ENCODE measurements at places on chromosomes 1 and 21.

- DNase-seq, result no peak
These were observed 161.8 kb downstream of the CLIC6 start for GRCh38 chr21:34830386-34831170.

DNA sequence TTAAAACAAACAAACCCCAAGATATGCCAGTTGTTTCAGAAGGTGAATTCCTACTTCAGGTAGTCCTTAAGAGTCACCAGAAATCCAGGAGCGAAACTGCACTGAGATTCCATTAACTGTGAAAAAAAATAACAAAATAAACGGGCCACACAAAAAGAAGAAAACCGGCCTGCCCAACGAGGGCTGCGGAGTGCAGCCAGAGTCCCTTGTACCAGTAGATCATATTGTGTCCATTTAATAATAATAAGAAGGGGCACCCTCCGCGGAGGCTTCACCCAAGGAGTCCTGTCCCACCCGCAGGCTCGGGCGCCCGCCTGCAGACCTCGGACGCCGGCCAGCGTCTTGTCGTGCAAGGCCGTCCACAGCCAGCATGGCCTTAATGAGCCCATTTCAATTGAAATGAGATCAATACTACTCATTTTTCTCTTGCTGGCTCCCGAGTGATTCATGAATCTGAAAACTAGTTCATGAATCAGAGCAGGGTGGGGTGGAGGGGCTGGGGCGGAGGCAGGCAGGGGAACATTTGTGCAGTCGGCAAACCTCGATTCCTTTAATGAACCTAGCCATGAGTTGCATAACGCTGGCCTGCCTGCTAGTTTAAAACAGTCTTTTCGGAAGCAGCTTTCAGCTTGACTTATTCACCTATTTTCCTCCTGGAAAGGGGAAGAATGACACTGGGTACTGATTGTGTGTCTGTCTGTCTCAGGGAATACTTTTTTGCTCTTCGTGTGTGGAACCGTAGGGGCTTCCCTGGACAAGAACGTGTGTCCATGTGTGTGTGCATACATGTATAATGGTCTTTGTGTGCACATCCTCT is 113.1 kb upstream of the IRF2BP2 start:
- DNase-seq, result no peak

DNA sequence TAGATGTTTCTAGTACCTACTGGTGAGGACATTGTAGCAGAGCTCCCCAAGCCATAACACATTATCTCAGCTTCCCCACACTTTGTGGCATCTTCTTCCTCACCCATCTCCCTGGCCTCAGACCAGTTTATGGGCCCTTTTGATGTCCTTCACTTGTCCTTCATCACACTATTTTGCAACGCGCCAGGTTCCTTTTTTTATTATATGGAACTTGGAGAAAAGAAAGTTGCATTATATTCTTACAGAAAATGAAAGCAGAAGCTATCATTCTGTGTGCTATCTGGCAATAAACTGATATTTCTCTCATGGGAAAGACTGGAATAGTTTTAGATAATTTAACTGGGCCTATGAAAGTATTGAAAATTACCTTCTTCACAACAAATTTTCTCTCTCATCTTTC is 196.9 kb upstream of the ETV3 start:
- no peak for DNase-seq

GRCh38 chr1:98468111-98468717 is 193.3 kb upstream of the SNX7 start:
- no peak for DNase-seq

DNA sequence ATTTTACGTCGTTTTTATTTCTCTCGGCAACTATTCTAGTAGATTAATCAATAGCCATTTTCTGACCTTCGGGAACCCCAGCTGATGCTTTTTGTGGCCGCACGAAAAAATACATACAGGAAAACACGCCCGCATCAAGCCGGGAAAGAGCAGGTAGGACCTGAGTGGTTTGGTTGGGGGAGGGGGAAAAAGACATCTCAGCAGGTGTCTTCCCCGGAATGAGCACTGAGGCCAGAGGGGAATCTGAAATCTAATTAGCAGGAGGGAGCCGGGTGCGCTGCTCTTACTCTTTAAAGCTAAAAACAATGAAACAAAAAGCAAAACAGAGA is 618 bp upstream of the FOXD3 start:
- DNase-seq, result no peak

DNA sequence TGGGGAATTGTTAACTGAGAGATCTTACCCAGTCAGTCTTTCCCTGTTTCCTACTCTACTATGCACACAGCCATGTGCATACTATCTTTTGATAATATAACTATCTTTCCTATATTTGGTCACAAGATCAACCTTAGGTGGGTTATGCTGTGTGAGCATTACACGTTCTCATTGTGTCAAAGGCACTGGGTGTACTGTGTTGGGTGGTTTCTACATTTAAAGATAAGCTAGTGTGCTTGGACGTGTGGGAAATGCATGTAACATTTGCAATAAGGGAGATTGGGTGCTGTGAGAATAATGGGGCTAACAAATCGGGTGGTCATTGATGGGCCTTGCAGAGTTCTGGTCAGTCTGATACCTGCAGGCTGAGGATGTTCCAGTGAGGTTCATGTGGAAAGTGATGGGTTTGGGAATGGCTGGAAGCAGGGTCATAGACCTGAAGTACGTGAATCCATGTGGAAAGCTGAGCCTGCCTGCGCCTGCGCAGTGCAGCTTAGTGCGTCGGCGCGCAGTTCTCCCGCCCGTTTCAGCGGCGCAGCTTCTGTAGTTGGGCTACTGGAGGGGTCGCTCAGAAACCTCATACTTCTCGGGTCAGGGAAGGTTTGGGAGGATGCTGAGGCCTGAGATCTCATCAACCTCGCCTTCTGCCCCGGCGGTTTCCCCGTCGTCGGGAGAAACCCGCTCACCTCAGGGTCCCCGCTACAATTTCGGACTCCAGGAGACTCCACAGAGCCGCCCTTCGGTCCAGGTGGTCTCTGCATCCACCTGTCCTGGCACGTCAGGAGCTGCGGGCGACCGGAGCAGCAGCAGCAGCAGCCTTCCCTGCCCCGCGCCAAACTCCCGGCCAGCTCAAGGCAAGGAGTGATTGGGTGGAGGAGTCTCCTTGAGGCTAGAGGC is at the start of gene MSH4:
Gene MSH4, plus strand, starts transcription at position 507 of the 897 bp plus-strand sequence. Its CDS starts 104 bp downstream, at position 611.
- no peak for DNase-seq

GRCh38 chr21:44539991-44540666 is at the start of gene KRTAP10-1:
TSS of gene KRTAP10-1 (minus strand) at chr21:44540195. CDS start at chr21:44540150, 45 bp downstream.
- peak; percentile 83 for DNase-seq

DNA sequence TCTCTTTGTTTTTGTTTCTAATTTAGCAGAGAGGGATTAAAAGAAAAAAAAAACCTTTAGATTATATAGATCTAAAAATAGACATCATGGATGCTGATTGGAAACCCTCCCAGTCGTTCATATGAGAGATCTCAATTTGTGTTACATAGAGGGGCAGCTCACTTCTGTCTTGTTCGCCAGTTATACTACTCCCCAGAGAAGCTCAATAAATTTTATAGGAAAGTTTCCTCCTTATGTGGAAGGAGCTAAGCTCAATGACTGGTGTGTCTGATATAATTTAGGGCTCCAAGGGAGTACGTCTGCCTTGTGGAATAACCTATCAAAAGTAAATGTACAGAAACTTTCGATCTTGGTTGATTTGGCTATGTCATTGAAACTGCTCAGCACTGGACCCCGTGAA is 117.6 kb downstream of the PEX14 start:
- DNase-seq, result no peak

DNA sequence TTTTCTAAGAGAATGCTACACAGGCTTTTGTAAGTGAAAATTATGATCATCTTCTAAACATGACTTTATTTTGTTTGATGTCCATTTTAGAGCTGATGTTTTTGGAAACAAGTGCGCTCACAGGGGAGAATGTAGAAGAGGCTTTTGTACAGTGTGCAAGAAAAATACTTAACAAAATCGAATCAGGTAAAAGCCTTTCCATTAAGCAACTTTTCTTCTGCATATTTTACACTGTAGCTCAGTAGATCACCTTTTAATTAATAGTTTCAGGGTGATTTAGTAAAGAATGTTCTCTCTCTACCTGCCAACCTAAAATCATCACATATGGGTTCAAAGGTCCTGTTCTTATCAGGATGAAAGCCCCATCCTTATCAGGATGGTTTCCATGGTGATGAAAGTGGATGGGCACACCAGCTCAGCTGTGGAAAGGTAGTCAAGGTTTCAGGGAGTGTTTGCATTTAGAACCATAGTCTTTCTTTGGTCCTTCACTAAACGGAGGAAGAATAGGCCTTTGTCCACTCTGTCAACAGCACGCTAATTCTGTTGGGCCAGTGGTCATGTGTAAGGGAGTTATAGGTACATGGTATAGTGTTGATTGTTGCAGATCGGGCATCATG is 28.1 kb downstream of the RAB4A start:
- no peak for DNase-seq

DNA sequence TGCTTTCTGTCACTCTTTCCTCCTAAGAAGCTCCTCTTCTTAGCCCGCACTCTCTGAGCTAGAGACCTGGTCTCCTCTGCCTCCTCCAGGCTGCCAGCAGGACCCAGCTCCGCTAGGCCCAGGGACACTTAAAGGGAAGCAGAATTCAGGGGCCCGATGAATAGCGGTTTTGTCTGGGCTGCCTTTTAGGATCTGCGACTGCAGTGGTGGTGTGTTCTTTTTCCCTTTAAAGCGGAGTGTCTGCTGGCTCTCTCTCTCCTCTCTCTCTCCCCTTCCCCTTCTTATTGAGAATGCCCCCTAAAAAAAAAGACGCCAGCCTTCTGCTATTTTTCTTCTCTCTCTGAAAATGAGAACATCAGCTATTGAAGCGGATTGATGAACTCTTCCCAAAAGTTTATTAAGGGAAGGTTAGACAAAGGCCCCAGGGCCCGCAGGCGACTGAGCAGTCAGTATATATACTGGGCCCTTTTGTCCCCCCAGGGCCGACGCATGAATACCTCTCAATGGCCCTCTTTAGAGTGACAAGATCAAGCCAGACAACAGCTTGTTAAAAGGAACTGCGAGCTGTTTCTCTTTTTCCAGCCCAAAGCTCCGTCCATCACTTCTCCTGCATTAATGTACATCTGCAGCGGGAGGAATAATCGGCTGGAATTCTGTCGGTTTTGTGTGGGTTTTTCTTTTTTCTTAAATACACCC is 27.0 kb downstream of the PAX7 start:
- no peak for DNase-seq

All from osteocyte (in vitro differentiated cells).